Smooth muscle cell of the coronary artery (primary cell): ENCODE measurements at places on chromosomes 4 and X. TPM values are rescaled to one million over a fixed set of nuclear protein-coding genes. Genes with fewer than 3 reads are reported as not detected.

UGT2A1 gene
- total RNA-seq = 0.68 TPM in 1 of 2 replicates, not detected in the other

PRSS12 gene
- 13.0 and 24.1 TPM in 2 replicates for total RNA-seq

NR3C2 gene
- 0.75 and 1.5 TPM in 2 replicates for total RNA-seq

TBC1D8B gene
- total RNA-seq = 6.6 and 12.1 TPM in 2 replicates

TRIM75 gene
- not detected in 2 replicates for total RNA-seq

NKX3-2 gene
- total RNA-seq = 0.15 TPM in 1 of 2 replicates, not detected in the other

TMSB15A gene
- total RNA-seq = 1.1 TPM in 1 of 2 replicates, not detected in the other

S100G gene
- not detected in 2 replicates for total RNA-seq

LNX1 gene
- 5.1 TPM in 2 replicates for total RNA-seq

NWD2 gene
- total RNA-seq = not detected in 2 replicates

MTNR1A gene
- total RNA-seq = not detected in 2 replicates

ATP8A1 gene
- total RNA-seq = 0.70 and 2.6 TPM in 2 replicates

DIAPH2 gene
- total RNA-seq = 8.0 and 12.5 TPM in 2 replicates
